ENCODE measurements at places on chromosomes 2 and 18.

DNA sequence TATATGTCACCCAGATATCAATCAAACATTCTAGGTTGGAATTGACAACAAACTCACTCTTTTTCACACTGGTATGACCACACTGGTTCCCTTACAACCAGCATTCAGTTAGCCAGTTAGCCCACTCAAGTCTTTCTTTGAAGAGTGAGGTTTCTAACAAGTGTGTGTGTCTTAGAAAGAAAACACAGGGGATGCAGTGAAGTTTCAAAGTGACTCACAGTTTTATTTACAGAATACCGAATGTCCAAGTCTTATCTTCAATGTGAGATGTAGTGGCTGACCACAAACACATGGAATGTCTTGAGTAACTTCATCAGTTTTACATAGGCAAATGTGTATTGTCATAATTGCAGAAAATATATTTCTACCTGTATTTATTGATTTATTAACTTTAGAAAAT is 274.7 kb upstream of the HNMT start:
- no peak for DNase-seq

- no peak for DNase-seq
Observed at GRCh38 chr18:55419947-55420664, 167.9 kb downstream of the TCF4 start.

GRCh38 chr18:49560624-49561288 is 1.1 kb upstream of the LIPG start:
- no peak for DNase-seq

GRCh38 chr18:3345885-3346284 is 84.0 kb downstream of the MYL12B start:
- DNase-seq = no peak

- no peak for DNase-seq
Observed at GRCh38 chr18:48719974-48720654, 181.3 kb downstream of the CTIF start.

DNA sequence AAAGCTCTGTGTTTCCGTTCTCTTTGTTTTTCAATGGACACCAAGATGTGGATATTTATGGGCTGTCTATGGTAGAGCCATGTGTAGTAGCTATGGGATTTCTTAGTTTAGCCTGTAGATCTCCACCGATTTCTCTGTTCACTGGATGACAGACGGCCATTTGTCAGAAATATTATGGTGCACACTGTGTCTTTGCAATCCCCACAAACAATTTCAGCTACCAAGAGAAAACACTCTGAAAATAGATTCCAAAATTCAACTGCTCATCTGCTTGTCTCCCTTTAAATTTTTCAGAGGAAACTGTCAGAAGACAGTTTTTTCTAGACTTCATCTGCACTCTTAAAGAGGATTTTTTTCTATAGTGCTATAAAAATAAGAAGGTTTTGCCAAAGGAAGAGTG is 166.8 kb downstream of the CD226 start:
- DNase-seq = peak; percentile 14

GRCh38 chr2:114265261-114265660 is 177.2 kb upstream of the DPP10 start:
- DNase-seq = no peak

- no peak for DNase-seq
Observed at GRCh38 chr2:101337877-101338276, 29.4 kb upstream of the RNF149 start.

DNA sequence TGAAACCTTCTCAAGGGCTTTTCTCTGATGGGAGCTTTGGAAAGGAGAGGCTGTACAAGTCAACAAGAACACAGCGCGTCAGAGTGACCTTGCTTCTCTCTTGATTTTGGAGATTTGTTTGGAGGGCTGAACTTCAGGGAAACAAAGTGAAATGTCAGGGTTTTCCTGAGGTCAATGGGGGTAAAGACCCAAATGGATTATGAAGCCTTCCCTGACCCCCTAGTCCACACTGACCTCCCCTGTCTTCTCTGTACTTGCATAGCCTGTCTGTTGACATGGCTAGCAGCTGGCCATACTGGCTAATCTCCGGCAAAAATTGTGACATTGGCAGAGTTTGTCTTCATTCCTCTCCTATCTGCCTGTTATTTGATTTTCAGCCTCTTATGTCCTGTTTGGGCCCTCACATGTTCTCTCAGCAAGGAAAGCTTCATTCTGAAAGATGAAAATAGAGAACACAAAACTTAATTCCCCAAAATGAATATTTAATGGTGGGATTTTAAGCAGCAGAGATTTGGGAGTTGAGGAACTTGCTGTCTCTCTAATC is 149.3 kb upstream of the HAAO start:
- DNase-seq = no peak

DNA sequence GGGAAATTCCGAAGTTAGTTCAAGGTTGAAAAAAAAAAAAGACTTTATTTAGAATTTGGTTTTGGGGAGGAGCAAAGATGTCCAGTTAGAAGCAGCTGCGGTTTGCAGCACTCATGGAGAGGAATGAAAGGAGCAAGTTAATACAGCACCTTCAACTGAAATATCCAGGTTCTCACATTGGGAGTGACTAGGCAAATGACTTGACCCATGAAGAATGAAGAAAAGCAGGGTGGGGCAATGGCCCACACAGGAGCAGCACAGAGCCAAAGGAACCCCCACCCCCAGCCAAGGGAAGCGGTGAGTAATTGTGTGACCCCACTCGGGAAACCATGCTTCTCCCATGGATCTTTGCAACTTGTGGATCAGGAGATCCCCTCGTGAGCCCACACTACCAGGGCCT is 32.8 kb downstream of the ZNF892 start:
- DNase-seq = no peak

DNA sequence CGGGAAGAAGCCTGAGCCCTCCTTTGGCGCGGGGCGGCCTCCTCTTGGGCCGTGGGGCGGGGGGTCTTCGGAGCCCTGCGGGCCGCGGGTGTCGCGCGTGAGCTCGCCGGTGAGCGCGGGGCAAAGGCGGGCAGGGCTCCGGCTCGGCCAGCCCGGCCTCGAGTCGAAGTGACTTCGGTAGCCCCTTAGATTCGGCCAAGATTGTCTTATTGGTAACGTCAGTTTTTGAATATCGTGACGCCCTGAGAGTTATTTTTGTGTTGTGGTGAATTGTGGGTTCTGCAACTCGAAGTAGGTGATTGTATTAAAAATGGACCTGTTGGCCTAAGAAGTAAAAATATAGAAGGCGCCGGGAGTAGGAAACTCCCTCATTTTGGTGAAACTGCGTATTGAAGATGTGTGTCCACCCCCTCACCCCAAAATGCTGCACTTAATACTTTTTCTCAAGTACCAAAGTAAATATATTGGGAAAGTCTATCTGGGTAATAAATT is 669 bp downstream of the MARCHF7 start:
- DNase-seq = no peak

DNA sequence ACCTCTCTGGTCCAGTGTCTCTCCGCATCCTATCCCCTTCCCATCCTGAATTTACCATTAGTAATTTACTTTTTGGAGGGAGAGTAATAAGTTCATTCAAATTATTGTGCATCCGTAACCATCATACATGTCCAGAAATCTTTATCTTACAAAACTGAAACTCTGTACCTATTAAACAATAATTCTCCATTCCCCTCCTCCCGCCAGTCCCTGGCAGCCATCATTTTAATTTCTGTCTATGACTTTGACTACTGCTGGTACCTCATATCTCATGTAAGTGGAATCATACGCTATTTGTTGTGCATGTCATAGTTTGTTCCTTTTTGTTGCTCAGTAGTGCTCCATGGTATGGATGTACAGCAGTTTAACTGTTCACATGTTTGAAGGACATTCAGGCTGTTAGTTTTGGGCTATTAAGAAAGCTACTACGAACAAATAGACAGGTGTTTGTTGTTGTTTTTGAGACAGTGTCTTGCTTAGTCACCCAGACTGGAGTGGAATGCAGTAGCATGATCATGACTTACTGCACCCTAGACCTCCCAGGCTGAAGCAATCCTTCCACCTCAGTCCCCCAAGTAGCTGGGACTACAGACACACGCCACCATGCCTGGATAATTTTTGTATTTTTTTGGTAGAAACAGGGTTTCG is 2.0 kb downstream of the LIMS1 start:
- DNase-seq = no peak

DNA sequence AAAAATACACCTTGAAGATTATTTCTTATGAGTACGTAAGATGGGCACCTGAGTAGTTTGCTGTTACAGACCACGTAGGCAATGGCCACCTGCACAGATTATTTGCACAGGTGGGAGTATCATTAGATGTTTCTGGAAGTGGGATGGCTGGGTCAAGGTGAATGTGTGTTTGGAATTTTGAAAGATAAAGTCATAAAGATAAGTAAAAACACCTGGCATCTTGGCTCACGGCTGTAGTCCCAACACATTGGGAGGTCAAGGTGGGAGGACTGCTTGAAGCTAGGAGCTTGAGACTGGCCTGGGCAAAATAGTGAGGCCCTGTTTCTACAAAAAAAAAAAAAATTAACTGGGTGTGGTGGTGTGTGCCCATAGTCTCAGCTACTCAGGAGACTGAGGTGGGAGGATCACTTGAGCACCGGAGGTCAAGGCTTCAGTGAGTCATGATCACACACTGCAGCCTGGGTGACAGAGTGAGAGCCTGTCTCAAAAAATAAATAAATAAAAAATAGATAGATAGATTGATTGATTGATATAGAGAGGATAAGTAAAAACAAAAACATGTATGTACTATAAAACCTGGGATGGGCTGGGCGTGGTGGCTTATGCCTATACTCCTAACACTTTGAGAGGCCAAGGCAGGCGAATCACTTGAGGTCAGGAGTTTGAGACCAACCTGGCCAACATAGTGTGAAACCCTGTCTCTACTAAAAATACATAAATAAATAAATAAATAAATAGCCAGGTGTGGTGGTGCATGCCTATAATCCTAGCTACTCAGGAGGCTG is 30.4 kb downstream of the ODC1 start:
- no peak for DNase-seq

DNA sequence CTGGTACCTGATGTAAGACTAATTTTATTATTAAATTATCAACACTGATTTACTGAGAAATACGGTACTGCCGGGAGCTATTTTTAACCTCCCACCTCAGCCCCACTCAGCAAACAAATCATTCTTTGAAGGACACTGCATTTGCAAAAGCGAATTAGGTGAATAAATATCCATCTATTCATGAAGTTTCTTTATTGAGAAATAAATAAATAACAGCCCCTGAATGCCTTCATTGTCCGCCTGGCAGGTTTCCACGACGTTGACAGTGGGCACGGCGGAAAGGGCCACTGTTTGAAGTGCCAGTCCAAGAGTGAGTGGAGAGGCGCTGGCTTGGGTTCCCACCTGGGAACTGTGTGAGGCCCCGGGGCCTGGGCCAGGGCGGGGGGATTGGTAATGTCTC is 15.7 kb downstream of the C1QL2 start:
- peak; percentile 70 for DNase-seq

DNA sequence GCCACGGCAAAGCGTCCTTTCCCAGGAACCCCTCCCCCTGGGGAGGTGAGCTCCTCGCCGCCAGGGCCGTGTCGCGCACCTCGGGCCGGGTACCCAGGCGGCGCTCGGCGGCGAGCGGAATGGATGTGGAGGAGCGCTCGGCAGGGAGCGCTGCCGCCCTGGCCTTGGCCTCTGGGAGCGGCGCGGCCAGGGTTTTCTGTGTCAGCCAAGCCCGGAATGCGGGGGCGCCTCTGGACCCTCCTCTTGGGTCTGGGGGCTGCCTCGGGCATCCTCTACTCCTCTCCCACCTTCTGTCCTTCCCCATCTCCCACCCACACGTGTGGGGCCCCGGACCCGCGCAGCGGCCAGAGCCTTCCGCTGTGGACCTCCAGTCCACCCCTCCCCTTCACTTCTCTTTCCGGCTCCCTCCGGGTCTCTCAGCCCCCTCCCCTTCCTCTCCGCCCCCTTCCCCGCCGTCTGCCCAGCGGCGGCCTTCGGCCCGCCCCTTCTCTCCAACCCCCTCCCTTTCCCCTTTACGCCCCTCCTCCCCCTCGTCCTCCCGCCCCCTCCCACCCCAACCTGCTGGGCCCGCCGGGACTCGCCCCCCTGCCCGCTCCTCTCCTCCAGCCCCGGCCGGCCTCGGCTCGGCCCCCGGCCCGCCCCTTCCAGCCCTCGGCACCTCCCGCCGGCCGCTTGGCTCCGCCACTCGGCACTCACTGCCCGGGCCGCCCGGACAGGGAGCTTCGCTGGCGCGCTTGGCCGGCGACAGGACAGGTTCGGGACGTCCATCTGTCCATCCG is at the start of gene MERTK:
Gene MERTK (plus strand): TSS at position 684 of the 779 bp plus-strand sequence. CDS start 129 bp downstream, outside the sequence.
- DNase-seq = peak; percentile 83

- no peak for DNase-seq
Observed at GRCh38 chr2:179861027-179861415, 391 bp downstream of the ZNF385B start.

DNA sequence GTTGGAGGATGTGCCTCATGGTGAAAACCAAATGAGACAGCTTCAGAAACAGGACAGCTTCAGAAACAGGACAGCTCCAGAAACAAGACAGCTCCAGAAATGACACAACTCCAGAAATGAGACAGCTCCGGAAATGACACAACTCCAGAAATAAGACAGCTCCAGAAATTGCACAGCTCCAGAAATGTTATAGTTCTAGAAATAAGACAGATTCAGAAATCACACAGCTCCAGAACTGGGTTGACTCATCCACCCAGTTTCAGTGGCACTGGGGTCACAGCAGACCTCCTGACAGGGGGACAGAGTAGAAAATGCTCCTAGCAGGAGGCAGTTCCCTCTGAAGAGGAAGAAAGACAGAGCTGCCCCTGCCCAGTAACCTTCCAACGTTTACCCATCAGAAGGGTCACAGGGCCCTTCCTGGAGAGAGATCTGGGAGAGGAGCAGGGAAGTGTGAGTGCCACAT is 26.9 kb upstream of the COL6A3 start:
- no peak for DNase-seq

DNA sequence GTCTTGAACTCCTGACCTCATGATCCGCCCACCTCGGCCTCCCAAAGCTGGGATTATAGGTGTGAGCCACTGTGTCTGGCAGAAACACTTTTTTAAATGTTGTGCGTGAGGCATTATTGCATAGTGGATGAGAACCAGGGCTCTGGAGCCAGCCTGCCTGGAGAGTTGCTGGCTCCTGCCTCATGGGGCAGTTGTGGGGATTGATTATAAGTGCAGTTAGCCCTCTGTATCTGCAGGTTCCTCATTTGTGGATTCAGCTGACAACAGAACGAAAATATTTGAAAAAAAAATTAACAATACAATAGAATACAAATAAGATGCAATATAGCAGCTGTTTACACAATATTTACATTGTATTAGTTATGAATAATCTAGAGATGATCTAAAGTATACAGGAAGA is 129.4 kb upstream of the EML6 start:
- no peak for DNase-seq

- DNase-seq = no peak
Observed at GRCh38 chr2:107742460-107743027, 84.1 kb upstream of the RGPD4 start.

DNA sequence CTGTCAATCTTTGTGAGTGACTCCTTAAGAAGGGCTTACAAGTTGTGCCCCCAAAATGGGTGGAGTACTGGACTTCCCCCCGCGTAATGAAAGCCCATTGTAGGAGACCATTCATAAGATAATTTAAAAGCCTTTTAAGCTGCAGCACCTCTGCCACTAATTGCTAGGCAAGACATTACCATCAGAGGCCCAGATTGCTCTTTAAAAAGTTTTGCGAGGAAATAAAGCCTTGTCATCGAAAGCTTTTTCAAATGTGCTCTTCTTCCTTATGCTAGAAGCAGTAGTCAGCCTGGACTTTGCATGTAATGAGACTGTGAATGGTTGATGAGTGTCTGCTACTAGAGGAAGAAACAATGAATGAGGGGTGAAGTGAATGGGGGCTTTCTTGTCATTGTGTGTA is 345.3 kb upstream of the CDH2 start:
- no peak for DNase-seq

GRCh38 chr2:119590873-119591272 is 46.6 kb downstream of the CFAP221 start:
- DNase-seq = no peak

Data from Ammon's horn (tissue), 1 donor.